ENCODE measurements at places on chromosomes 12 and 14.

GRCh38 chr14:34053666-34054065, 102.8 kb upstream of the EGLN3 start:
- no peaks in the 10 kb centered on the region for H3K27me3 ChIP-seq
- H3K4me1 ChIP-seq: peaks cover 22% of the 10 kb centered on the region
- no peak overlapping the region for H3K4me3 ChIP-seq
- DNase-seq: no peak

- DNase-seq: no peak
- H3K4me3 ChIP-seq: no peak overlapping the region
- H3K27ac ChIP-seq: no peak overlapping the region
- H3K4me1 ChIP-seq: no peaks in the 10 kb centered on the region
These were observed 157.3 kb upstream of the PLXNC1 start for GRCh38 chr12:93990832-93991803.

DNA sequence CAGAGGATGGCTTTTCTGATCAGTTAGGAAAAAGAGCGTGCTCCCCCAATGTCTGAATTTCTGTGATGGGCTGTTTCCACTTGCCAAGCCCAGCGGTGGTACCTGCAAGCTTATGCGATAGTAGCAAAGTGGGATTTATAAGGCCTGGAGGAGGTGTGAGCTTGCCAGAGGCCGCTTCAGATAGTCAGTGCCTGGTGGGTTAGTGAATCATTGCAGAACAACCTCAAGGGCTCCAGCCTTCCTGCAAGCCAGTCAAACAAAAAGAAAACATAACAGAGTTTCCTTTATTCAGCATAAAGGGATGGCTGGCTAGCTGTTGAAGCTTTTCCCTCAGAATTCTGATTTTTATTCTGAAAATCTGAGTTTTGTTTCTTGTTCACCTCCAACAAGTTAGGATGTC, 7.6 kb upstream of the BMP4 start:
- H3K4me3 ChIP-seq: no peak overlapping the region
- H3K27ac ChIP-seq: no peak overlapping the region
- no peaks in the 10 kb centered on the region for H3K4me1 ChIP-seq
- no peaks in the 10 kb centered on the region for H3K36me3 ChIP-seq
- DNase-seq: no peak
- peaks cover 6% of the 10 kb centered on the region for H3K27me3 ChIP-seq

DNA sequence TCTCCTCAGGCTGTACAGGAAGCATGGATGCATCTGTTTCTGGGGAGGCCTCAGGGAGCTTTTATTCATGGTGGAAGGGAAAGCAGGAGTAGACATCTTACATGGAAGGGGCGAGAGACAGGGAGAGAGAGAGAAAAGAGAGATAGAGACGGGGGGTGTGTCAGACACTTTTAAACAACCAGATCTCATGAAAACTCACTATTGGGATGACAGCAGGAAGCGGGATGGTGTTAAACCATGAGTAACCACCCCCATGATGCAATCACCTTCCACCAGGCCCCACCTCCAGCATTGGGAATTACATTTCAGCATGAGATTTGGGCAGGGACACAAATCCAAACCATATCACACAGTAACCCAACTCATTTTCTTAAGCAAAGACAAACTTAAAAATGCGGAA, 110.0 kb upstream of the EEA1 start:
- H3K27me3 ChIP-seq: no peaks in the 10 kb centered on the region
- H3K4me1 ChIP-seq: no peaks in the 10 kb centered on the region
- no peak overlapping the region for H3K27ac ChIP-seq

DNA sequence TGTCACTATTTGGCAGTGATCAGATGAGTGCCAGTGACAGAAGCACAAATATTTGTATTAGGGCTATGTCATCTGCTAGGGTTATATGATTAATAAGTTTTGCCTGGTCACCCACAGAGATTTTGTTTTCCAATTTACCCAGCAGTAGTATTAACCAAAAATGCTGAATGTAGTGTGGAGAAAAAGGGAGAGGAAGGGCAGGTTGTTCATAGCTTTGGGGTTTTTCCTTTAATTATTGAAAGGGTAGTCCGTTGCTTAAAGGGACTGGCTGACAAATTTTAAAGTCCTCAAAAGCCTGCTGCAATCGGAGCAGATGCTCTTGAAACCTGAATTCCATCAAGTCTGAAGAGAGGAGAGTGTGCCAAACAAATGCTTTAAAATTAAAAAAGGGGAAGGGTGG, 237.9 kb upstream of the CCDC196 start:
- H3K27me3 ChIP-seq: no peaks in the 10 kb centered on the region
- H3K27ac ChIP-seq: no peak overlapping the region
- DNase-seq: no peak
- H3K4me1 ChIP-seq: no peaks in the 10 kb centered on the region
- H3K36me3 ChIP-seq: no peaks in the 10 kb centered on the region

DNA sequence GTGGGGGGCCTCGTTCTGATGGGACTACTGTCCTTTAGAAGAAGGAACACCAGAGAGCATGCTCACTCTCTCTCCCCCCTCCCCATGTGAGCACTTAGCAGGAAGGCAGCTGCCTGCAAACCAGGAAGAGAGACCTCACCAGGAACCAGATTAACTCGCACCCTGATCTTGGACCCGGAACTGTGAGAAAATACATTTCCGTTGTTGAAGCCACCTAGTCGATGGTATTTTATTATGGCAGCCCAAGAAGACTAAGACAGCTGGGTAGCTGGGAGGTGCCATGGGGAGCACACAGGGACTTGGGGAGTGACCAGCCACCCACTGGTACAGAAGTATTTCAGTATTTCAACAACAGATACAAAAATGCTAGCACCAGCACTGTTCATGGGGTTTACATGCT, 59.0 kb downstream of the VCPKMT start:
- no peak overlapping the region for H3K27ac ChIP-seq
- no peak overlapping the region for H3K4me3 ChIP-seq
- no peak for DNase-seq
- peaks cover 49% of the 10 kb centered on the region for H3K4me1 ChIP-seq

- peaks cover 44% of the 10 kb centered on the region for H3K36me3 ChIP-seq
- no peak overlapping the region for H3K4me3 ChIP-seq
- no peak overlapping the region for H3K27ac ChIP-seq
- no peaks in the 10 kb centered on the region for H3K27me3 ChIP-seq
- peaks cover 39% of the 10 kb centered on the region for H3K4me1 ChIP-seq
These were observed 9.8 kb upstream of the ZNF385A start for GRCh38 chr12:54394281-54394719.

DNA sequence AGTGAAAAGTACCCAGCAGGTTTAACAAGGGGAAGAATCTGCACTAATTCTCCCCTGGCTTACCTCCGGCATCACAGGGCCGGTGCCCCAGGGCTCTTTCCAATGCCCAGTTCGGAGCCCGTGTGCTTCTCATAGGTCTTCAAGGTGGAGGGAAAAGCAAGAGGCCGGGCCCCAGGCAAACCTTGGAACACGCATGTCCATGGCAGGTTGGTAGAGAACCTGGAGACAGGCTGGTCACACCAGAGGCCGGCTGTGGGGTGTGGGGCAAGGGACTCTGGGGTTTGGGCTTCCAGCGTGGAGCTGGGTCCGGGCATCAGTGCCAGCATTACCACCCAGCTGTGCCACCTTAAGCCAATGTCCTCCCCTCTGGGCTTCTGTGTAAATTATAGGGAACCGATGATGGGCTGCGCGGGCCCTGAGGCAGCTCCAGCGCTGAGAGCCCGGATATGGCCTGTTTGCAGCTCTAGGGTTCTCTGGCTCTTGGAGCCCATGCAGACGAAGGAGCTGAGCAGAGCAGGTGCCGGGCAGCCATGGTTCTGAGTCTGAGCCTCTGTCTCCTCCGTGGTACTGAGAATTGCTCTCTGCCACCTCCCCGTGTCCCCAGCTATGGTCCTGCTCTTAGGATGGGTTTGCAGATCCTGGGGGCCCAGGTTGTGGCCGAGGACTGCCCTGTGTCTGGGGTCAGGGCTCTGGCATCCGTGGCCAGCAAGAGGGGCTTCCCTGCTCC, 197.0 kb upstream of the C14orf180 start:
- H3K27ac ChIP-seq: no peak overlapping the region
- no peaks in the 10 kb centered on the region for H3K27me3 ChIP-seq
- no peaks in the 10 kb centered on the region for H3K36me3 ChIP-seq
- no peak for DNase-seq
- H3K4me1 ChIP-seq: no peaks in the 10 kb centered on the region

- H3K4me3 ChIP-seq: no peak overlapping the region
- H3K27ac ChIP-seq: no peak overlapping the region
- H3K4me1 ChIP-seq: peaks cover 3% of the 10 kb centered on the region
- H3K27me3 ChIP-seq: no peaks in the 10 kb centered on the region
- DNase-seq: no peak
- H3K36me3 ChIP-seq: no peaks in the 10 kb centered on the region
These were observed 36.9 kb downstream of the MAPK1IP1L start for GRCh38 chr14:55088356-55088755.

DNA sequence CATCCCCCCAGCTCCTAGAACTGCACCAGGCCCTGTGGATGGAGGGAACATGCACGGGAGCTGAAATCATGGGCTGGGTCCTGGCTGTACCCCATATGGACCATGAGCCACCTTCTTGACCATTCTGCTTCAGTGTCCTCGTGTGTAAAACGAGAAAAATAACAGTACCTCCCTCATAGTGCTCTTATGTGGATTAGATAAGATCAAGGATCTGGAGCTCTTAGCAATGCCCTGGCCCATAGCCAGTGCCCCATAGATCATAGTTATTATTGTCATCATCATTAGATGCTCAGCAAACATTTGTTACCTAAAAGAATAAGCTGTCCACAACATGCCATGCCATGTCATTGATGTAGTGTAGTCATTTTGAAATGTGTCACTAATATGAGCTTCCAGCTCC, 71.3 kb downstream of the SYNE3 start:
- peaks cover 7% of the 10 kb centered on the region for H3K4me1 ChIP-seq
- H3K36me3 ChIP-seq: peaks cover 56% of the 10 kb centered on the region
- no peak for DNase-seq
- H3K4me3 ChIP-seq: no peak overlapping the region
- no peak overlapping the region for H3K27ac ChIP-seq

DNA sequence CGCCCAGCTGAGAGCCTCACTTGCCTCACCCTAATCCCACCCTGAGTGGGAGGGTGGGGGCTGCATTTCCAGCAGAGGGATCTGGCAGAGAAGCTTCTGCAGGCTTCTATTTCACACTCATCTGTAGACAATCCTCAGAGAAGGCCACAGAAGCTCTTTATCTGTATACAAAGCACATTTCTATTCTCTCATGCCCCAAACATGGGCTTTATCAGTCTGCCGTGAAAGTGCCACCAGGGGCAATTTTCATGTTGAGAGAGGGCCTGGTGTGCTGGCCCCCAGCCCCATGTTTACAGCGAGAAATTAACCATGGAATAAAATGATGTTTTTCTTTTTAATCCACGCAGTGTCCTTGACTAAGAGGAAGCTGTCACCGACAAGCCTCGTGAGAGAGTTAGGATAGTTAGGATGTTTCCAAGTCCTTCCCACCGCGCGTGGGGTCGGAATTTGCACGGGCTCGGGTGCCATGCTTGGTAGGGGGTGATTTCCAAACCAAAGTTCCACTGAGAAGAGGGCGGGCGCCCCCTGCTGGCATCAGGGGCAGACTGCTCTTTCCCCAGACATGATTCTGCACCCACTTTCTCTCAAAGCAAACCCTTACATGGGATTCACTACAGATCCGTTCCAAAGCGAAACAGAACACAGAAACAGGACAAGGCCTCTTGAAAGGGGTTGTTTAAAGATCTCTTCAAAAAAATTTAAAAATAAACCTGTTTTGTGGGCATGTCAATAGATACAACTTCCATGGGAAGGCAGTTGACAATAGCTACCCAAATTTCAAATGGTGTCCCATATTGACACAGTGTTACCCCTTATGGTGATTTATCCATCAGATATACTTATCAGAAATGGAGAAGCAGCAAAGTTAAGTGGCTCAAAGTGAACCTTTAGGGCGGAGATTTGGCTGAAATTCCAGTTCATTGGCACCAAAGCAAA, 19.4 kb downstream of the BDKRB1 start:
- H3K4me1 ChIP-seq: no peaks in the 10 kb centered on the region
- no peaks in the 10 kb centered on the region for H3K36me3 ChIP-seq
- peak; percentile 50 for DNase-seq
- no peak overlapping the region for H3K27ac ChIP-seq

- peaks cover 2% of the 10 kb centered on the region for H3K4me1 ChIP-seq
- no peak for DNase-seq
- H3K27me3 ChIP-seq: no peaks in the 10 kb centered on the region
These were observed 76.1 kb upstream of the DYRK2 start for GRCh38 chr12:67572492-67572891.

DNA sequence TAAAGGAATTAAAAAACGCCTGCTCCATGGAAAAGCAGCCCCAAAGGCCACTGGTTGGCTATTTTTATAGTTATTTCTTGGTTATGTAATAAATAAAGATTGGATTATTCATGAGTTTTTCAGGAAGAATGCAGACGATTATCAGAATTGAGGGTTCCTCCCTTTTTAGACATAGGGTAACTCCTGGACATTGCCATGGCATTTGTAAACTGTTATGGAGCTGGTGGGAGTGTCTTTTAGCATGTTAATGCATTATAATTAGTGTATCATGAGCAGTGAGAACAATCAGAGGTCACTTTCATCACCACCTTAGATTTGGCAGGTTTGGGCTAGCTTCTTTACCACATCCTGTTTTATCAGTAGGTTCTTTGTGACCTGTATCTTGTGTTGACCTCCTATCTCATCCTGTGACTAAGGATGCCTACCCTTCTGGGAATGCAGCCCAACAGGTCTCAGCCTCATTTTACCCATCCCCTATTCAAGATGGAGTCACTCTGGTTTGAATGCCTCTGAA, 728.7 kb downstream of the GALC start:
- no peak overlapping the region for H3K4me3 ChIP-seq

- no peak for DNase-seq
- H3K27me3 ChIP-seq: peaks cover 17% of the 10 kb centered on the region
- H3K36me3 ChIP-seq: no peaks in the 10 kb centered on the region
- H3K4me1 ChIP-seq: no peaks in the 10 kb centered on the region
These were observed 386.8 kb downstream of the BCAT1 start for GRCh38 chr12:24561882-24562770.

- H3K27me3 ChIP-seq: no peaks in the 10 kb centered on the region
- H3K4me1 ChIP-seq: no peaks in the 10 kb centered on the region
- H3K4me3 ChIP-seq: no peak overlapping the region
- no peaks in the 10 kb centered on the region for H3K36me3 ChIP-seq
- H3K27ac ChIP-seq: no peak overlapping the region
These were observed 113.9 kb downstream of the CACNA1C start for GRCh38 chr12:2166696-2167095.

DNA sequence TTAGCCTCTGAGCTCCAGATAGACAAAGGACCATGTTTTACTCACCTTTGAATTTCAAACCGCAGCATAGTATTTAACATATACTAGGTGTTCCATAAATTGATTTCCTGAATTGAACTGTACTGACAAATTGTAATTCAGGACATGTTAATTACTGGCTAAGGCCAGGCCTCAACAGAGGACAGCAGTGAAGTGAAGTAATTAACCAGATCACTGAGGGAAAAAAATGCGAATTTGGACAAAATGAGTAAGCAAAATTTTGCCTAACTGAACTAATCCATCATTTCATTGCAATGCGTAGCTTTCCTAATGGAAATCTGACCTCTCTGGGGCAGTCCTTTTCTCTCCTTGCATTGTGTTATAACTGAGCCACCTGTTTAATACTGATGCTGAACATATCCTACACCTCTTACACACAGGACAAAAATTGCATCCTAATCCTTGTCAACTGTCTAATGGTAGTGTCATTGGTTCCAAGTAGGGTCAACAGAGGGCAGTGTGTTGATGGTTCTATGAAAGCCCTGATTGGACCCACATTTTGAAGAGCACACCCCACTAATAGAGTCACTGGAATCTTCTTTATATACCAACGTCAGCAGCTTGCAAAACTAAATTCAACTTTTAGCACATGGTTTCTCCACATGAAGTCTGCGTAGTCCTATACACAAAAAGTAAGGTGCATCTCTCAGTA, 148.4 kb downstream of the SLC25A21 start:
- H3K36me3 ChIP-seq: no peaks in the 10 kb centered on the region
- no peak for DNase-seq
- no peaks in the 10 kb centered on the region for H3K4me1 ChIP-seq
- H3K27me3 ChIP-seq: no peaks in the 10 kb centered on the region
- no peak overlapping the region for H3K4me3 ChIP-seq
- H3K27ac ChIP-seq: no peak overlapping the region

Measured in CD4-positive, alpha-beta memory T cell (primary cell).